ENCODE measurements at places on chromosomes 1 and 21. TPM values are rescaled to one million over a fixed set of nuclear protein-coding genes. Genes with fewer than 3 reads are reported as not detected.
A peak's percentile ranks its signal among the peaks of the same experiment; 100 is the strongest.

The LCE1F gene
- total RNA-seq = not detected

The G0S2 gene
- total RNA-seq = 180 TPM

The SELENBP1 gene
- total RNA-seq = 65.9 TPM

The CD160 gene
- not detected for total RNA-seq

The IL10 gene
- not detected for total RNA-seq

The ACAP3 gene
- total RNA-seq = 34.7 TPM

The TSPEAR gene
- total RNA-seq = not detected

The MAPKAPK2 gene
- 31.3 TPM for total RNA-seq

The ATP1A2 gene
- 1.8 TPM for total RNA-seq

The EIF4G3 gene
- total RNA-seq = 53.5 TPM

The LHX8 gene
- total RNA-seq = not detected

The IGSF21 gene
- not detected for total RNA-seq

GRCh38 chr1:29370067-29370466 is 133.7 kb downstream of the PTPRU start:
- no peak overlapping the region for H3K4me3 ChIP-seq
- H3K27ac ChIP-seq = no peak overlapping the region
- H3K4me1 ChIP-seq = no peaks in the 10 kb centered on the region
- no peak for DNase-seq
- no peaks in the 10 kb centered on the region for H3K36me3 ChIP-seq

DNA sequence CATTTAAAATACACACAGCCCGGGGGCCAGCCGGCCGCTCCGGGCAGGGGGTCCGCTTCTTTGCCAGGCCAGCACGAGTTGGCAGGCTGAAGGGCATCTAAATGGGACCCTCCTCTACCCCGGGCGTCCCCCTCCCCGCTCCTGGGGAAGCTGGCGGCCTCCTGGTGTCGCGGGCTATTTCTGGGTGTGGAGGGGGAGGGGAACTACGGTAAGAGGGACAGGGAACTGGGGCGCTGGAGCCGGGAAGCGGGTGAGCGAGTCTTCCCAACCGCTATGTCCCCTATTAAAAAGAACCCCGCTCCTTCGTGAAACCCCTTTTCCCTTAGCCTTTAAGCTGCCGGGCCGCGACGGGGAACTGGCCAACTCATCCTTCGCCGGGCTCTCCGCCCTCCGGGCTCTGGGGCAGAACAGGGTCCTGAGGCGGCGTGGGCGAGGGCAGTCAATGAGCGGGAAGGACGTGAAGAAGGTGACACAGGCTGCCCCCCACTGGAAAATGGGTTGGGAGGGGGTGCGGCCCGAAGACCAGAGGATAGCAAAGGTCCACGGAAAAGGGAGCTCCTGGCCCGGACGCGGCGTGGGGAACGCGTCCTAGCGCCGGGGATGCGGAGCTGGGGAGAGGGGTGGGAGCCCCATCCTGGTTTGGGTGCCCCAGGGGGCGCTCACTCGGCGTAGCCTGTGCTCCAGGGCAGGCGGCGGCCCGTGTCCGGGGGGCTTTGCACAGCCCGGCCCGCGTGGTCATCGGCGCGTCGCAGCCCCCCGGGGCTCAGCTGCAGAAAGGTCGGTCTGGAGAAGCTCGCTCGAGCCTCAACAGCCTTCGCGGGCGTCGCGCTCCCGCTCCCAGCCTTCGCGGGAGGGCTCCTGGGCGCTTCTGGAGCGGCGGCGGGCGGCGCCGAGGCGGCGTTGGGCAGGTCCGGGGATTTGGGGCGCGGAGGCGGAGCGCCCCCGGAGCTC is 544 bp downstream of the PPM1J start:
- H3K4me3 ChIP-seq = peak overlapping the region; percentile 47
- no peaks in the 10 kb centered on the region for H3K36me3 ChIP-seq
- H3K27me3 ChIP-seq = peaks cover 6% of the 10 kb centered on the region
- H3K4me1 ChIP-seq = peaks cover 2% of the 10 kb centered on the region
- no peak overlapping the region for H3K27ac ChIP-seq

GRCh38 chr1:230636575-230637148 is 5.6 kb upstream of the COG2 start:
- H3K4me1 ChIP-seq = no peaks in the 10 kb centered on the region
- no peaks in the 10 kb centered on the region for H3K27me3 ChIP-seq
- no peak overlapping the region for H3K27ac ChIP-seq
- no peak for DNase-seq

- H3K4me3 ChIP-seq = no peak overlapping the region
- no peaks in the 10 kb centered on the region for H3K4me1 ChIP-seq
- H3K27ac ChIP-seq = no peak overlapping the region
- H3K36me3 ChIP-seq = no peaks in the 10 kb centered on the region
- no peak for DNase-seq
- H3K27me3 ChIP-seq = no peaks in the 10 kb centered on the region
Observed at GRCh38 chr21:44647222-44647552, 973 bp downstream of the KRTAP10-11 start.

DNA sequence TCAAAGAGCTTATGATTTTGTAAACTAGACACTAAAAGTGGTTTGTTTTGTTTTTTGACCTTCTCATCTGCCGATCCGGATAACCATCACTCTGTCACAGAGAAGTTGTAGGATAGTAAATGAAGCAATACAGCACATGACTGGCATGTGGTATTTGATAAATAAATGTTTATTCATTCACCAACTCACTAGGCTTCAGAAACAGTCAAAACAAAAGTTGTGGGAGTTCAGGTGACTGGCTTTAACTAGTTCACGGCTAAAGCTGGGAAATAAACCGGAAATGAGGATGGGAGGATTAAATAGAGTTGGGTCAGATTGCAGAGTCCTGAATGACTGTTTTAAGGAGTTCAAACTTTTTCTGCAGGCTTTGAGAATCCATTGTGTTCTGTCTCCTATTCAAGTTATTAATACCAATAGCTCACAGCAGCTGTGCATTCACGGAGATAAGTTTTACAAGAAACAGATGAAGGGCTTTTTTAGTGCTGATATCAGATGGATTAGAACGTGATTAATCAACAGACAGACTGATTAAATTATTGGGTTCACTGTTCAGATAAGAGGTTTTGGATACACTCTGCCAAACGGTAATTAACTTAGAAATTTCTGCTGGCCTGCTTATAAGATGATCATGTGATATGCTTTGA is 463.3 kb downstream of the DPYD start:
- H3K27ac ChIP-seq = no peak overlapping the region
- no peaks in the 10 kb centered on the region for H3K36me3 ChIP-seq
- no peaks in the 10 kb centered on the region for H3K27me3 ChIP-seq
- no peak overlapping the region for H3K4me3 ChIP-seq
- no peaks in the 10 kb centered on the region for H3K4me1 ChIP-seq
- no peak for DNase-seq

DNA sequence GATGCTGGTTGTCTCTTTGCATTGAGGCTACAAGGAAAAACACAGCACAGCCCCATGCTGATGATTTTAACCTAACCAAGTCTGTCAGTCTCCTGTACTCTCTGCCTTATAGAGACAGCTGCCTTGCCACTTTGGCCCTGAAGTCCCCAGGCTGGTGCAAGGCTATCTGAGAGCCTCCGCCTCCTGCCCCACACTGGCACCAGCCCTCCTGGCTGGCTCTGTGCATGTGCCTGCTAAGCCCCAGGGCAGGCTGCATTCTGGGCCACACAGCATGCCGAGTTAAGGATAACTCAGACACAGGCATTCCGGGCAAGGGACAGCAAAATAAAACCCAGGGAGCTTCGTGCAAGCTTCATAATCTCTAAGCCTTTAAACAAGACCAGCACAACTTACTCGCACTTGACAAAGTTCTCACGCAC is 910 bp downstream of the RUNX1 start:
- no peaks in the 10 kb centered on the region for H3K27me3 ChIP-seq
- peaks cover 14% of the 10 kb centered on the region for H3K4me1 ChIP-seq
- peak overlapping the region; percentile 77 for H3K27ac ChIP-seq
- DNase-seq = no peak
- H3K36me3 ChIP-seq = no peaks in the 10 kb centered on the region
- peak overlapping the region; percentile 46 for H3K4me3 ChIP-seq

- H3K4me3 ChIP-seq = no peak overlapping the region
- no peaks in the 10 kb centered on the region for H3K4me1 ChIP-seq
- no peak overlapping the region for H3K27ac ChIP-seq
- no peak for DNase-seq
Observed at GRCh38 chr1:18309552-18310155, 171.1 kb upstream of the KLHDC7A start.

GRCh38 chr1:10901091-10901890 is 104.8 kb upstream of the CASZ1 start:
- no peak overlapping the region for H3K4me3 ChIP-seq
- H3K27ac ChIP-seq = no peak overlapping the region
- H3K36me3 ChIP-seq = no peaks in the 10 kb centered on the region
- peak; percentile 37 for DNase-seq

- H3K4me1 ChIP-seq = no peaks in the 10 kb centered on the region
- H3K4me3 ChIP-seq = no peak overlapping the region
- DNase-seq = no peak
- H3K27me3 ChIP-seq = peaks cover 8% of the 10 kb centered on the region
- H3K27ac ChIP-seq = no peak overlapping the region
Observed at GRCh38 chr1:93433407-93433961, 14.4 kb upstream of the FNBP1L start.

DNA sequence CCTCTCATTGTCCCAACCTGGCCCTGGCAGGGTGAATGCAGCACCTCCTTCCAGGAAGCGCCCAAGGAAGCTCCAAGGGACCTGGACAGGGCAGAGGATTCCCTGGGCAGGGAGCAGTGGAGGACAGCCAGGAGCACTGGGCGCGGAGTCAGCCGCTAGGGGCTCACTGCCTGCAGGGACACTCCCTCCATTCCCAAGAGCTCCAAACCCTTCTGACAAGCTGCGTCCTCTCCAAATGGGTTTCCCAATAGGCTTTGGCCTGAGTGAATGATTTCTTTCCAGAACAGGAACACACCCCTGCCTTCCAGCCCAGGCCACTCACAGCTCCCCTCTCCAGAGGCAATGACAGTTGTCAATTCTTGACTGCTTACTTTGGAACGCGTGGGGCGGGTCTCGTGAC is 128.5 kb upstream of the EDN2 start:
- DNase-seq = no peak
- H3K27me3 ChIP-seq = no peaks in the 10 kb centered on the region
- H3K27ac ChIP-seq = no peak overlapping the region

DNA sequence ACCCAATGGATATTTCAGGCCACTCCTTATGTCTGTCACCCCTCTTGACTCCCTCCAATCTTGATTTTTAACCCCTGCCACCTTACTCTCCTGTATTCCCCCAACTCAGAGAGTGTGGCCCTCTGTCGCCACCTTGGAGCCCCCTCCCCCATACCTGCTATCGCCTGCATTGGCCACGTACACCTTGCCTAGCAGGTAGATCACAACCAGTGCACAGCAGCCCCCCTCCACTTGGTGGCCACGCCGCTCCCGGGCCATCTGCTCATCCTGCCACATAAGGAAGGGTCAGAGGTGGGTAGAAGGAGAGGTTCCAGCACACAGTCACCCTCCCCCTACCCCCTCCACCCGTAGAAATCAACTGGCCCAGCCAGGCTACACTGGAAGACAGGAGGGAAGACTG is 2.9 kb downstream of the PPM1J start:
- DNase-seq = no peak
- no peak overlapping the region for H3K27ac ChIP-seq

DNA sequence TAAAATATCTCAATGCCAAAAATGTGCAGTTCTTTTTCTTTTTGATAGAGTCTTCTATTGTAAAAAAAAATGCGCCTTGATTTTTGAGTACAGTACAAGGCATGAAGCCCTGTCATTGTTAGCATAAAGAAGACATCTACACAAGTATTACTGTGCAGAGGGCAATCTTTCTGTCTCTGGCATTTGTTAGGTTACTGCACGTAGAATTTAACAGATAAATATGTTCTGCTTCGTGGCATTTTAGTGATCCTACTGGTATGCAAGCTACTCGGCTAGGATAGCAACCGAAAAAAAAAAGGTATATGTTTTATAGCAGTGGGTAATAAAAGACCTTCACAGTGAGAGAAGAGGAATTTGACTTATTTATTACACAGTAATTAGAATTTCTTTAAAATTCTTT is 492.9 kb upstream of the ADGRL2 start:
- DNase-seq = no peak
- H3K4me3 ChIP-seq = no peak overlapping the region
- no peaks in the 10 kb centered on the region for H3K4me1 ChIP-seq
- H3K27me3 ChIP-seq = no peaks in the 10 kb centered on the region

DNA sequence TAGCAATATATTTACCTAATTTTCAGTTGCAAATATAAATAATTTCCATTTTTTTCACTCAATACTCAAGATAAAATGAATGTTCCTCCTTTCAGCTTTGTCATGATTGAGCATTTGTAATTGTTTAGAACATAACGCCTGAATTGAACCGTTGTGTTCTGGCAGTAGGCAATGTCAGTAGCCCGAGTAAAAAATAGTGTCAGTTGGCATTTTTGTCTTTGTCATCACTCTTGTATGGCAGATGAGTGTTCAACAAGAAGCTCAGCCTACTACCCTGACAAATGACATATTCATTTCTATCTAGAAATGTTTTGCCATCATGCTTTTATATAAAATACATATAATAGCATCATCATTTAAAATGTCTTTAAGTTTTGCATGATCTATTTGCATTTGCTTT is 691.4 kb upstream of the NCAM2 start:
- no peaks in the 10 kb centered on the region for H3K27me3 ChIP-seq
- no peak overlapping the region for H3K4me3 ChIP-seq
- no peaks in the 10 kb centered on the region for H3K36me3 ChIP-seq
- no peak for DNase-seq
- H3K4me1 ChIP-seq = no peaks in the 10 kb centered on the region
- no peak overlapping the region for H3K27ac ChIP-seq

DNA sequence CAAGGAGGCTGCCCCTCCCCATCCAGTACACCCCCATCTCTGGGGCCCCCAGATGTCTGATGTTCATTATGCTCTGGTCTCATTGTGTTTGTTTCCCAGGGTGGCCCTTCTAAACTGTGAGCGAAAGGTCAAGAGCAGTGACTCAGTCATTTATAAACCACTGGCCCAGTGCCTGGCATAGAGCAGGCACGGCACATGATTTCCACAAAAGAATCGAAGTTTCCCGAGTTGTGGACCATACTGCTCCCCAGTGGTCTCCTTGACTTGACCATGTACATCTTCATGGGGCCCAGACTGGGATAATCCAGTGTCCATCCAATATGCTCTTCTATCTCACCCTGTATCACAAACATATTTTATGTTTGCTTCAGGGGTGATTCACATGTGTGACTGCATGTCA is 153.3 kb downstream of the NR5A2 start:
- peaks cover 12% of the 10 kb centered on the region for H3K4me1 ChIP-seq
- H3K27me3 ChIP-seq = no peaks in the 10 kb centered on the region
- H3K4me3 ChIP-seq = no peak overlapping the region
- DNase-seq = peak; percentile 66
- no peaks in the 10 kb centered on the region for H3K36me3 ChIP-seq

- no peaks in the 10 kb centered on the region for H3K27me3 ChIP-seq
- H3K4me3 ChIP-seq = no peak overlapping the region
- DNase-seq = no peak
- no peaks in the 10 kb centered on the region for H3K36me3 ChIP-seq
- H3K4me1 ChIP-seq = no peaks in the 10 kb centered on the region
- no peak overlapping the region for H3K27ac ChIP-seq
Observed at GRCh38 chr1:42639116-42639515, 19.1 kb upstream of the PPIH start.

Data from fibroblast of lung (primary cell).